ENCODE measurements at places on chromosomes 12 and 14. TPM values are rescaled to one million over a fixed set of nuclear protein-coding genes. Genes with fewer than 3 reads are reported as not detected.

CTSG gene
- not detected for total RNA-seq

NKX2-8 gene
- total RNA-seq, result not detected

OTX2 gene
- total RNA-seq, result not detected

SMCO2 gene
- 0.26 TPM for total RNA-seq

HNF1A gene
- not detected for total RNA-seq

GRCh38 chr12:71645268-71645667 lies 18.4 kb downstream of the ZFC3H1 start:
- no peak for DNase-seq

- no peak for DNase-seq
Observed at GRCh38 chr14:74368026-74368425, 19.8 kb downstream of the VRTN start.

DNA sequence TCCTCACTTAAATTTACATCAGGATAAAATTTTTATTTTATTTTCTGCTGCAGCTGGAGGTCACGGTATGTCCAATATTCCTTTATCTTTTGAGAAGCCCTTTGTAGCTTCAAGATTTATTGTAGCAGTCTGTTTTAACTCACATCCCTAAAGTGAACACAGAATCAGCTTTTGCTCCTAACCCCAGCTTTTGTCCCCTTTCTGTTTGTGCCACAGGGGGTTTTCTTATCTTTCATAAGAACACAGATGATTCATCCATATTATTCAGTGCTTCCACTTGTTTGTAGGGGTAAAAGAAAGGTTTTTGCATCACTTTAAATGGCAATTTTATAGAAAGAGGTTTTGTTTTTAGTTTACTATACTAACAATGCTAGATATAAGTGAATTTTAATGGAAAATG lies 21.8 kb upstream of the PIK3C2G start:
- DNase-seq, result peak; percentile 9

- no peak for DNase-seq
Observed at GRCh38 chr12:83477696-83478095, 791.0 kb downstream of the TMTC2 start.

DNA sequence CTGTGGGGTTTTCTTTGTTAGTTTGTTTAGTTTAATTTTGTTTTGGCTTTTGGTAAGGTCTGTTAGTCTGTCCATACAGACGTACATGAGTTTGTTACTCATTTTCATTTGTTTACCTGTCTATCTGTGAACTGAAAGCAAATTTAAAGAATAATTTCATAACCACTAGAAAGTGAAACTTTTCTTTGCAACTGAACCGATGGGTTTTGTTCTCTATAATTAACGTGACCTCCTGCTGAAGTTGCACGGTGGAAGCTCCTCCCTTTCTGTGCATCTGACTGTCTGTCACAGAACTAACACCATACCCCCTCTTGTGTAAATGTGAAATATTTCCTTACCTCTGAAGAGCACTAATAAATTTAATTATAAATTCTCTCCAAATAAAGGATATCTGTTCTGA lies 595.5 kb downstream of the GALC start:
- DNase-seq, result no peak

- DNase-seq, result peak; percentile 47
Observed at GRCh38 chr12:117002051-117002817, 91.5 kb downstream of the FBXW8 start.

GRCh38 chr14:50524060-50524459 lies 8.3 kb downstream of the MAP4K5 start:
- peak; percentile 10 for DNase-seq

GRCh38 chr14:50871914-50872732 lies at the start of gene ABHD12B:
ABHD12B (plus strand) TSS chr14:50872053; CDS start chr14:50872175, 122 bp downstream.
- peak; percentile 14 for DNase-seq

GRCh38 chr12:70842136-70842535 lies 78.4 kb downstream of the PTPRR start:
- no peak for DNase-seq

GRCh38 chr12:127899971-127900370 lies 367.0 kb upstream of the TMEM132C start:
- DNase-seq, result no peak

- peak; percentile 100 for DNase-seq
Observed at GRCh38 chr12:64560396-64561301, 49.6 kb upstream of the RASSF3 start.

DNA sequence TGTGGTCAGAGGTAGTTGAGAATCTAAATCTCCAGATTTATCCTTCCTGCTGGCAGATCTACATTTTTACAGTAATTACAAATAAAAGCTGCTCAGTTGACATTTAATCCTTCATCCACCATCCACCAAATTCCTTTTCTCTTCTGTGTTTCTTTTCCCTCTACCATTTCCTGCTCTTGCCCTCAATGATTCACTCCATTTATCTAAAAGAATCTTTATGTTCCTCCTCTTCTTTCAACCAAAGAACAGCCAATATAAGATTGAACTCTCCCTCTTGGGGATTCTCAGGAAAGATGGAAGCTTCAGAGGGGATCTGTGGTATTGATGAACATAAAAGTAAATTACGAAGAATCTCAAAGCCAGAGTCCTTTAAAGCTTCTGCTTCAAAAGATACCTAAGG lies 4.4 kb downstream of the MAP4K5 start:
- peak; percentile 78 for DNase-seq

GRCh38 chr14:105324080-105324778 lies 9.7 kb downstream of the PACS2 start:
- DNase-seq, result no peak

DNA sequence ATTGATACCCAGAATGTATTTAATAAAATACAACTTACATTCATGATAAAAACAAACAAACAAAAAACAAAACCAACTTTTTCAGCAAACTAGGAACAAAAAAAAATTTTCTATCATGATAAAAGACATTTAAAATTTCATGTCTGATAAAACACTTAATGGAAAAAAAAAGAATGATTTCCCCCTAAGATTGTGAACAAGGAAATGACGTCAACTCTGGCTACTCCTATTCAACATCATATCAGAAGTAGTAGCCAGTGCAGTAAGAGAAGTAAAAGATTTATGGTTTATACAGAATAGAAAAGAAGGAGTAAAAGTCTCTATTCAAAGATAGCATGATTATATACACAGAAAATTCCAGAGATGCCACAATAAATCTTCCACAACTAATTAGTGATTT lies 1306.6 kb downstream of the FSCB start:
- no peak for DNase-seq

GRCh38 chr12:65696227-65696626 lies 128.1 kb upstream of the HMGA2 start:
- DNase-seq, result peak; percentile 31

Data from fibroblast of lung (primary cell).